ENCODE measurements at places on chromosomes 2 and 18. TPM values are rescaled to one million over a fixed set of nuclear protein-coding genes. Genes with fewer than 3 reads are reported as not detected.
A peak's percentile ranks its signal among the peaks of the same experiment; 100 is the strongest.

DNA sequence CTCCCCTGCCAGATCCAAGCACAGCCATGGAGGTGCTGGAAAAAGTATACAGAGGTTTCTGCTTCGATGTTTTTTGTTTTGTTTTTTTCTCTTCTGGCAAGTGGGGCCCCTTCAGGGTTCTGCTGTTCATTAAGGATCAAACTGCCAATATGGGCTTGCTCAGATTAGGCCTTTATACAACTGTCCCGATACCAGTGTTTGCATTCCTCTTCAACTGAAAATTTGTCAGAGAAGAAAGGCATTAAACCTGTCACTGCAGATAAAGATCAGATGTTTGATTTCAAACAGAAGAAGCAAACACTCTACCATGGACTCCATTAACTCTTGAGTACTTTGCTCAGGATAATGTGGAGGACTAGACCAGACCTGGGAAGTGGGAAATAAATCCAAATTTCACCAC, 396.0 kb upstream of the SMIM21 start:
- no peak overlapping the region for H3K27ac ChIP-seq
- H3K36me3 ChIP-seq, result no peaks in the 10 kb centered on the region
- no peak for DNase-seq
- H3K4me3 ChIP-seq, result no peak overlapping the region

- H3K36me3 ChIP-seq, result peaks cover 64% of the 10 kb centered on the region
- H3K27me3 ChIP-seq, result no peaks in the 10 kb centered on the region
- H3K4me3 ChIP-seq, result no peak overlapping the region
- H3K27ac ChIP-seq, result peak overlapping the region; percentile 34
- DNase-seq, result peak; percentile 35
These were observed 26.1 kb downstream of the DGUOK start for GRCh38 chr2:73952499-73953446.

SP100 gene
- 82.6 TPM for total RNA-seq

DNA sequence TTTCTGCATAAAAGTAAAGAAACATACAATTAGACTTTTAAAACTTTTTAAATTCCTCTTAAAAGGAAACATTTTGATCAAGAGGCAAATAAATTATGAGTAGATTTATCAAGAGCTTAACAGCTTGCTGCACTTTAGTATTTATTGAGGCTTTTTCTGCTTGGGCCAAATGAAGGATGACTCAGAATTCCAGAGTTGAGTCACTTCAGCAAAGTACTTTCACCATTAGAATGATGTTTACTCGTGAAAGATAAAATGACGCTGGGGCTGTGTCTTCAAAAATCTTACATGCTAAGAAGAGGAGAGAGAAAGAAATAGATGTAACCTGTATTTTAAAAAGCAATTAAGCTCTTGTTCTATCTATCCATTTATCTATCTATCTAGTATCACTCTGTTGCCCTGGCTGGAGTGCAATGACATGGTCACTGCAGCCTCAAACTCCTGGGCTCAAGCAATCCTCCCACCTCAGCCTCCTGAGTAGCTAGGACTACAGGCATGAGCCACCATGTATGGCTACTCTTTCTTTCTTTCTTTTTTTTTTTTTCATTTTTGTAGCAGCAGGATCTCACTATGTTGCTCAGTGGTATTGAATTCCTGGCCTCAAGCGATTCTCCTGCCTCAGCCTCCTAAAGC, 75.3 kb upstream of the RIOK3 start:
- peak overlapping the region; percentile 77 for H3K4me3 ChIP-seq
- peak overlapping the region; percentile 87 for H3K27ac ChIP-seq
- H3K36me3 ChIP-seq, result no peaks in the 10 kb centered on the region
- DNase-seq, result peak; percentile 78
- peaks cover 41% of the 10 kb centered on the region for H3K4me1 ChIP-seq
- no peaks in the 10 kb centered on the region for H3K27me3 ChIP-seq

TTL gene
- 55.2 TPM for total RNA-seq

GRCh38 chr2:101773137-101773536, 75.6 kb downstream of the MAP4K4 start:
- no peak overlapping the region for H3K4me3 ChIP-seq
- H3K36me3 ChIP-seq, result peaks cover 6% of the 10 kb centered on the region
- peaks cover 84% of the 10 kb centered on the region for H3K4me1 ChIP-seq

GRCh38 chr2:103788389-103788788, 1026.6 kb downstream of the TMEM182 start:
- no peaks in the 10 kb centered on the region for H3K27me3 ChIP-seq
- H3K4me1 ChIP-seq, result no peaks in the 10 kb centered on the region
- H3K4me3 ChIP-seq, result no peak overlapping the region
- no peaks in the 10 kb centered on the region for H3K36me3 ChIP-seq
- H3K27ac ChIP-seq, result no peak overlapping the region

KLF7 gene
- 36.0 TPM for total RNA-seq

GRCh38 chr2:229025653-229026052, 245.4 kb downstream of the PID1 start:
- no peak overlapping the region for H3K4me3 ChIP-seq
- H3K4me1 ChIP-seq, result peaks cover 11% of the 10 kb centered on the region
- H3K27ac ChIP-seq, result no peak overlapping the region
- no peak for DNase-seq
- H3K27me3 ChIP-seq, result peaks cover 4% of the 10 kb centered on the region

LYG2 gene
- not detected for total RNA-seq

Measured in HFFc6 (cell line).